ENCODE measurements at places on chromosomes 5 and 9.

DNA sequence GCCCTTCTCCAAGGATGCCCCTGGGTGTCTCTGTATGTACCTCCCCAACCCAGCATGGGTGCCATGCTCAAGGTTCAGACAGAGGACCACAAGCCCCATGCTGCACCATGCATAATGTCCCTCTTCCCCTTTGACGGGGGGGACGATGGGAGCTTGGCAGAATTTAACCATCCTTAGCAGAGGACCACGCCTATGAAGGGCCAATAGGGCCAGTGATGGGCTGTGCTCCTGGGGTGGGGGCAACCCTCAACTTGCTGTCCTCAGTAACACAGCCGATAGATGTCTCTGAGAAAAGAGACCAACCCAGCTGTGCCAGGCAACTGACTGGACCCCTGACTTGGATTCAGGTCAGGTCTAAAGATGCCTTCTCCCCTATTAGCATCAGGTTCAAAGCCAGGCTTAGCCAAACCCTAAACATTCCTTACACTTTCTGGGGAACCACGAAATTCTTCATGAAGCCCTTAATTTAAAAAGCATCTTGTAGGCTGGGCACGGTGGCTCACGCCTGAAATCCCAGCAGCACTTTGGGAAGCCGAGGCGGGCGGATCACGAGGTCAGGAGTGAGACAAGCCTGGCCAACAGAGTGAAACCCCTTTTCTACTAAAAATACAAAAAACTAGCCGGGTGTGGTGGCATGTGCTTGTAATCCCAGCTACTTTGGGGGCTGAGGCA is 20.7 kb upstream of the JADE2 start:
- DNase-seq = no peak

GRCh38 chr9:84305497-84306131 is 34.9 kb downstream of the SLC28A3 start:
- no peak for DNase-seq

- no peak for DNase-seq
Observed at GRCh38 chr9:98334796-98335195, 79.3 kb upstream of the TBC1D2 start.

- no peak for DNase-seq
Observed at GRCh38 chr5:127411381-127411780, 106.1 kb upstream of the PRRC1 start.

DNA sequence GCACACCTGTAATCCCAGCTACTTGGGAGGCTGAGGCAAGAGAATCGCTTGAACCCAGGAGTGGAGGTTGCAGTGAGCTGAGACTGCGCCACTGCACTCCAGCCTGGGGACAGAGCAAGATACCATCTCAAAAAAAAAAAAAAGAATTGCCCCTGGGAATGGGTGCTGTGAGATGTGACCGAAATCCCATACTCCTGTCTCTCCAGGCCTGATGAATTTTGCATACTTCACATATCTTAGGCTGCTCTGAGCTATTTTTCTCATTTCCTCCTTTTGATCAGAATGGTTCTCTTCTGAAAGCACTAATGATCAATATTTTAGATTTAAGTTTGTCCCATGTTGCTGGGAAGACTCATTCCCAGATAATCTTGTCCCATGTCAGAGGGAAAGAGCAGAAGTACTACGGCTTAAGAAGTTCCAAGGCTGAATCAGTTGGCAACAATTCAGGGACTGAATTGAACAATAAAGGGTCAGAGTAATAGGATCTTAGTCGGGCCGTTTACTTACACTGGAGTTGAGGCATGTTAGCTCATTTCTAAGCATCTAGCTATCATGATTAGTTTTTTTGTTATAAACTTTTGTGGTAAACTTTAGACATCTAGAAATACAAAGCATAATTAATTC is 44.2 kb upstream of the TENT2 start:
- no peak for DNase-seq

GRCh38 chr5:77083088-77083487 is 4.0 kb downstream of the ZBED3 start:
- no peak for DNase-seq

- DNase-seq = no peak
Observed at GRCh38 chr5:138981586-138981985, 106.5 kb upstream of the LRRTM2 start.

DNA sequence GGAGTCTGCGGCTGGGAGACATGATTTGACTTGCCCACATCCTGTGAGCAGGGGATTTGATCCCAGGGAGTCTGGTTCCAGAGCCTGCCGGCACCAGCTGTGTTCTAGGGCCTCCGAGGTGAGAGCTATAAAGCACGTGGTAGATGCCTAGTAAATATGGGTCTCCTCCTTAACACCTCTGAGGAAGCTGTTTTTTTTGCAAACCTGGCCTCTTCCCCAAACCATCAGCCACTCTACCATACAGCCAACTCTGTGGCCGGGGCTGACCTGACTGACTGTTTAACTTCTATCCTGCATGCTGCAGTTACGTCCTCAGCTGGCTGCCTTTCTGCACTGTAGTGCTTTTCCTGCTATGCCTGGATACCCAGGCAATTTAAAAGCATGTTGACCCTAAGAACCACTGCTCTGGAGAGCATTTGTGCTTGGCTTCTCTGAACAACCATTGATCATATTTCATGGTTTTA is 220.5 kb downstream of the SLIT3 start:
- DNase-seq = no peak

GRCh38 chr5:17832949-17833745 is 198.9 kb downstream of the TAF11L14 start:
- DNase-seq = no peak

DNA sequence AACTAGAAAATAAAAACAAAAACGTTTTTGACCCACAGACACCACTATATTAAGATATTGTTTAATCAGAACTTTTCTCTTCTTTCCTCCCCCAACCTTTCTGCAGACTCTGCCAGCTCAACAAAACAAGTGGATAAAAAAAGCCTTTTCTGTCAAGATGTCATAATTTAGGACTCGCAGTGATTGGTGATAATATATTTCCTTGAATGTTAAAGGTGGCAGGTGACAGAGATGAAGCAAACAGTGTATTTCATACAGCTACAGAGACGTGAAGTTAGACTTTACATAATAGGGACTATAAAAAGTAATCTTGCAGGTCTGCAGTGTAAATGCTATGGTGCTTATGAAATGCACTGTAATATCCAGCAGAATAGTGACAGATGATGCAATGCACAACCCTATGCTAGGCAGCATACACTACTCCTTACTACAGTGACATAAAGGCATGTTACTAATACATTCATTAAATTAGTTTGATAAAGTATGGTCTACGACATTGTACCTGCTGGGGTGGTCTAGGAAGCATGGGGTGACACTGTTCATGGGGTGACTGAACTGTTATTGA is 326.7 kb upstream of the GRAMD2B start:
- DNase-seq = no peak

- DNase-seq = no peak
Observed at GRCh38 chr9:75226403-75227139, 138.3 kb downstream of the OSTF1 start.

DNA sequence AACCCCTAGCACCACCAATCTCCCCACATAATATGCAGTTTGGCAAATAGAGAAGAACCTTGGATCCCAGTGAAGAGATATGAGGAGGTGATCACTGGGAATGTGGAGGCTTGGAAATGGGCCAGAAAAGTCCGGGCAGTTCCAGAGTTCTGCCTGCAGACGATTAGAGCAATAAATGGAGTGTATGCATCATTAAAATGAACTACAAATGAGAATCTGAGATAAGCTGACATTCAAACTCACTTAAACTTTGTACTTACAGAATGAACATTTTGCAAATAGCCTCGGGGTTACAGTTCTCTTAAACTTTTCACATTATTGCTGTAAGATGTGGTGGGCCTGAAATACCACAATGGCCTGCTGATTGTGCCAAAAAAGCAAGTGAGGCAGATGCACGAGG is 23.0 kb upstream of the LHFPL2 start:
- DNase-seq = no peak

Measured in caudate nucleus (tissue), 63 donors.